ENCODE measurements at places on chromosomes 7 and 10.
A peak's percentile ranks its signal among the peaks of the same experiment; 100 is the strongest.

DNA sequence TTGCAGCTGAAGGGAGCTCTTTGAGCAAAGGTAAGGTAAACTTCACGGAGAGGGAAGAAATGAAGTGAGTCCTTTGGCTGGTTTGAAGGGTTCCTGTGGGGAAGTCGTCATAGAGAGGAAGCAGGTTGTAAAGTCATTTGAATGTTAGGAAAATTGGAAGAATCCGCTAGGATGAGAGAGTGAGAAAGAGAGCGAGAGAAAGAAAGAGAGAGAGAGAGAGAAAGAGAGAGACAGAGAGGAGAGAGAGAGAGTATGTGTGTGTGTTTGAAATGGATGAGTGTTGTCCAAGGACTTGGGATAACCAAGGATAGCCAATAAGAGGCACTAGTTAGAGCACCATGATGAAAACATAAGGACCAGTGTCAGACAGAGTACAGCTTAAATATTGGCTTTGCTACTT lies 43.1 kb downstream of the FEZF1 start:
- no peaks in the 10 kb centered on the region for H3K36me3 ChIP-seq
- DNase-seq = no peak
- H3K4me3 ChIP-seq = no peak overlapping the region
- no peak overlapping the region for H3K27ac ChIP-seq
- H3K27me3 ChIP-seq = no peaks in the 10 kb centered on the region

GRCh38 chr7:136976504-136977251 lies 108.2 kb downstream of the CHRM2 start:
- no peaks in the 10 kb centered on the region for H3K4me1 ChIP-seq
- H3K4me3 ChIP-seq = no peak overlapping the region
- H3K27me3 ChIP-seq = no peaks in the 10 kb centered on the region
- DNase-seq = no peak
- no peak overlapping the region for H3K27ac ChIP-seq
- H3K36me3 ChIP-seq = no peaks in the 10 kb centered on the region

DNA sequence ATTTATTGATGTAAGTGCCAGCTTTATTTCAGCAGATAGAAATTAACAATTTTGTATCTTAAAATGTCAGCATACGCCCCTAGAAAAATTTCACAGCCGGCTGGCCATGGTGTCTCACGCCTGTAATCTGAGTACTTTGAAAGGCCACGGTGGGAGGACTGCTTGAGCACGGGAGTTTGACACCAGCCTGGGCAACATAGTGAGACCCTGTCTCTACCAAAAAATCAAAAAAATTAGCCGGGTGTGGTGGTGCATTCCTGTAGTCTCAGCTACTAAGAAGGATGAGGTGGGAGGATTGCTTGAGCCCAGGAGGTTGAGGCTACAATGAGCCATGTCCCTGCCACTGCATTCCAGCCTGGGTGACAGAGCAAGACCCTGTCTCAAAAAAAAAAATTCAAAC lies 14.1 kb downstream of the GTF2I start:
- no peaks in the 10 kb centered on the region for H3K27me3 ChIP-seq
- no peaks in the 10 kb centered on the region for H3K36me3 ChIP-seq
- no peak overlapping the region for H3K27ac ChIP-seq
- no peaks in the 10 kb centered on the region for H3K4me1 ChIP-seq

- H3K27me3 ChIP-seq = no peaks in the 10 kb centered on the region
- H3K27ac ChIP-seq = no peak overlapping the region
- H3K4me1 ChIP-seq = no peaks in the 10 kb centered on the region
- H3K36me3 ChIP-seq = no peaks in the 10 kb centered on the region
- no peak for DNase-seq
- no peak overlapping the region for H3K4me3 ChIP-seq
These were observed 123.9 kb downstream of the ADAM12 start for GRCh38 chr10:126264102-126265018.

GRCh38 chr7:121329191-121330052 lies 622 bp downstream of the WNT16 start:
- H3K4me1 ChIP-seq = peaks cover 17% of the 10 kb centered on the region
- H3K4me3 ChIP-seq = peak overlapping the region; percentile 17
- H3K36me3 ChIP-seq = no peaks in the 10 kb centered on the region
- H3K27ac ChIP-seq = no peak overlapping the region
- peak; percentile 40 for DNase-seq

DNA sequence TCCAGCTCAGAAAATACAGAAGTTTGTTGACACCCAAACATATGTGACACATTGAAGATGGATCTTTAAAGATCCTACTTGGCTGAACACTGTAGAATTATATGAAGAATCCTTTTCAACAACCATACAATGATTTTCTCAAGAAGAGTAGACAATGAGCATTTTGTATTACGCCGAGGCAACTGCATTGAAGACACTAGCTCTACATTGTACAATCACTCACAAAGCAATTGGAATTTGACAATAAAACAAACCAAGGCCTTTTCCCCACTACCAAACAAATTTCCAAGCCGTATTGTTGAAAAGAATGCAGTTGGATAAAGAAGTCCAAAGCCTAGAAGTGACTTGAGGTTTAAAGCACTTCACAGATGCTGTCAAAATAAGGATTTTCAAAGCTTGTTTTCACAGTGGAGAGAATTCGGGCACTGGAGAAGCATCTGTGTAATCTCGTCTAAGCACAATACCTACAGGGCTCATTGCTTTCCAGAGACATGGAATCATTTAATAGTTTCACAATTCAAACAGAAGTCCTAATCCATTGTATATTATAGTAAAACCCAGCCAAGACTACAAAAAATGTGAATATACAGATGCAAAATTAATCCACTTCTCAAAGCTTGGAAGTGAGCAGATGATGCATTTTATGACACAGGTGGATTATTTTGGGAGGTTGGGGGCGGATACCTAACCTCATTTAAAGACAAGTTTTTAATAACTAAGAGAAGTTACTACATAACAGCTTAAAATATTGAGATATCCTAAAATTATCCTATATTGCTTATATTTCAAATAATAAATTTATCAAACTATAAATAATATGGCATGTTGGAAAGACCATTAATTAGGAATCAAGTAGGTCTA lies 78.6 kb downstream of the SORCS1 start:
- H3K27me3 ChIP-seq = no peaks in the 10 kb centered on the region
- DNase-seq = no peak
- no peaks in the 10 kb centered on the region for H3K4me1 ChIP-seq

DNA sequence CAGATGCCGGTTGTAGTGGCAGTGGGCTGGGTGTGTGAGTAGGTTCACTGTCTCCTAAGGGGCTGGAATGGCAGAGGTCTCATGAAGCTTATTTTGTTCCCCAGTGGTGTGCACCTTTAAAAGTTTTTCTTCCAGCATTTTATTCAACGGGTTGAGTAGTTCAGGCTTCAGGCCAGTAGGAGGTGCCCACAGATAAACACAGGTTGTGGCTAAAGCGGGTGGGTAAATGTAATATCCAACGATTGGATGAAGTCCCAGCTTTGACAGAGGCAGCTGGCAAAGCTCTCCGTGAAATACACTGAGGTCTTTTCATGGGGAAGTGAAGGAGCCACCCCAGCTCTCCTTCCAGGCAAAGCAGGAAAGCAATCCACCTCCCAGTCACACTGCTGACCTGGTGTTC lies 339.8 kb upstream of the LRRTM3 start:
- no peaks in the 10 kb centered on the region for H3K36me3 ChIP-seq
- no peak overlapping the region for H3K27ac ChIP-seq
- DNase-seq = peak; percentile 24
- H3K4me3 ChIP-seq = no peak overlapping the region
- no peaks in the 10 kb centered on the region for H3K4me1 ChIP-seq

DNA sequence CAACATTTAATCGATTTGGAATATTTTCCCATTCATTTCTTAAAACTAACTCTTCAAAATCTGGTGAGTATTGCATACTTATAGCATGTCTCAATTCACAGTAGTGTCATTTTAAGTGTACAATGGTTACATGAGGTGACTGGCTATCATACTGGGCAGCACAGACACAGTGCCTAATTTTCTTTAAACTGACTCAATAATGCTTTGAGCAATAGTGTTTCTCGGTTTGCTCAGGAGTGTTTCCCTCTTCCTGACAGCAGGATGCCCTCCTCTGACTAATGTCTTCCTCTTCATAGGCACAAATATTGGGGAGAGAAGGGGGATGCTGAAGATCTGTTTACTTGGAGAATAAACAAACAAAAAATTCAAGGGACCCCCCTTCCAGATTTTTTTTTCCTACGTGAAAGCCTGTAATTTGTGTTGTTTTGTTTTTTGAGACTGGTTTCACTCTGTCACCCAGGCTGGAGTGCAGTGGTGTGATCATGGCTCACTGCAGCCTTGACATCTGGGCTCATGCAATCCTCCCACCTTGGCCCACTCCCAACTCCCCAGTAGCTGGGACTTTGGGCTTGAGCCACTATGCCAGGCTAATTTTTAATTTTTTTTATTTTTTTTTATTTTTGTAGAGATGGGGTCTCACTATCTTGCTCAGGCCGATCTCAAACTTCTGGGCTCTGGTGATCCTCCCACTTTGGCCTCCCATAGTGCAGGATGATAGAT lies 2.2 kb downstream of the MRC1 start:
- no peaks in the 10 kb centered on the region for H3K27me3 ChIP-seq
- no peak for DNase-seq
- H3K4me3 ChIP-seq = peak overlapping the region; percentile 16
- H3K27ac ChIP-seq = no peak overlapping the region
- no peaks in the 10 kb centered on the region for H3K36me3 ChIP-seq

- peaks cover 57% of the 10 kb centered on the region for H3K4me1 ChIP-seq
- H3K36me3 ChIP-seq = no peaks in the 10 kb centered on the region
- DNase-seq = peak; percentile 41
- peak overlapping the region; percentile 99 for H3K27ac ChIP-seq
- H3K4me3 ChIP-seq = peak overlapping the region; percentile 84
These were observed 652 bp downstream of the PCGF5 start for GRCh38 chr10:91220954-91221675.

DNA sequence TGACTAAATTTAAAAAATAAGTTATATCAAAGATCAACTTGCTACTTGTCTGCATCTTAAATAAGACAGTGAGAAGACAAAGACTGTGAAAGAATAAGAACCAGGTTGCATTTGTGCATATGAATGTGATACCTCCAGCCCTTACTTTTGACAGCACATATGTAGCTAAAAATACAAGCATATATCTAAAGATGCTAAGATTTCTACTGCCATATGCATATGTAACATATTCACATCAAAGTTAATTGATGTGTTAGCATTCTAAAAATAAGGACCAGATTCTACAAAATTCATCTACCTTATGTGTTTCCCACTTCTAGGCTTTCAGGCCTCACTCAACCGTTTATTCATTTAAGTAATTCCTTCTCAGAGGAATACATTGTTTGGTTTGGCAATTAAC lies 1120.3 kb upstream of the LRRTM3 start:
- H3K27ac ChIP-seq = no peak overlapping the region
- H3K4me1 ChIP-seq = no peaks in the 10 kb centered on the region

- H3K4me3 ChIP-seq = no peak overlapping the region
- no peak overlapping the region for H3K27ac ChIP-seq
- H3K27me3 ChIP-seq = peaks cover 37% of the 10 kb centered on the region
- DNase-seq = no peak
- no peaks in the 10 kb centered on the region for H3K4me1 ChIP-seq
- H3K36me3 ChIP-seq = no peaks in the 10 kb centered on the region
These were observed 10.6 kb downstream of the GLI3 start for GRCh38 chr7:42226354-42226941.

- H3K27ac ChIP-seq = peak overlapping the region; percentile 48
- no peaks in the 10 kb centered on the region for H3K36me3 ChIP-seq
- no peaks in the 10 kb centered on the region for H3K27me3 ChIP-seq
- DNase-seq = no peak
These were observed 14.6 kb downstream of the STX1A start for GRCh38 chr7:73704640-73705550.

- H3K27me3 ChIP-seq = no peaks in the 10 kb centered on the region
- no peak overlapping the region for H3K27ac ChIP-seq
- H3K4me3 ChIP-seq = no peak overlapping the region
- no peaks in the 10 kb centered on the region for H3K36me3 ChIP-seq
- no peak for DNase-seq
- no peaks in the 10 kb centered on the region for H3K4me1 ChIP-seq
These were observed 49.3 kb downstream of the TPK1 start for GRCh38 chr7:144786522-144786921.

GRCh38 chr10:119023553-119023868 lies 6.0 kb upstream of the NANOS1 start:
- H3K27ac ChIP-seq = no peak overlapping the region
- no peak for DNase-seq

DNA sequence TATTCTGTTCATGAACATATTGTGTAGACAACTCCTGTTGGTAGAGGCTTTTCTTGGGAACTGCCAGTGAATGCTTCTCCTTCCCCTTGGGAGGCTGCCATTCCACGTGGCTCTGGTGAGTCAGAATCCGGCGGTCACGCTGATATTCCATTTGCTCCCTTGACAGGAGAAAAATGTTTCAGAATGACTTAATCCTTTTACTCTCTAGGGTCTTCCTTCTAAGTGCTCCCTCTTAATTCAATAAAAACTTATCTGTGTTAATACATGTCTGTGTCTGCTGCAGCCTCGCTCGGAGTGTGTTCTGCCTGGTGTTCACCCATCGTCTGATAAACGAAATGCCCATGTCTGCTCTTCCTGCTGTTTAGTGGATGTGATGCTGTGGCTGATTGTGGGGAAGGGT lies 278.6 kb downstream of the ARHGAP12 start:
- DNase-seq = peak; percentile 59
- no peak overlapping the region for H3K4me3 ChIP-seq
- peak overlapping the region; percentile 55 for H3K27ac ChIP-seq

GRCh38 chr10:93417266-93417665 lies 64.9 kb downstream of the MYOF start:
- H3K27ac ChIP-seq = no peak overlapping the region
- no peaks in the 10 kb centered on the region for H3K36me3 ChIP-seq
- H3K27me3 ChIP-seq = no peaks in the 10 kb centered on the region
- no peak overlapping the region for H3K4me3 ChIP-seq

DNA sequence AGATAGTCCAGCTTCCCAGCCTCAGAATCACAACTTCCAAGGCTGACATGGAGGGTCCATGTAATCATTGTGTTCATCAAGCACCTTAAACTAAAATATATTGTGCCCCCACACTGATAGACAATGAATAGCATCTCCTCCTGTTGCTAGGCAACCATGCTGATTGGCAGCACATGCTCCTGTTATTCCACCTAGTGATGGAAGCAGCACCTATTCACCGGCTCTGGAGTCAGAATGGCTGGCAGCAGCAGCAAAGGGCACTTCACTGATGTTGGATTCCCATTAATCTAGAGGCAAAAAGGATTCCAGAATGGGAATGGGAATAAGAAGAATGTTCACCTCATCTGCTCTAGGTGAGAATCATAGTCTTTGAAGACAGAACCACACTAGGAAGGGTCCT lies 55.0 kb downstream of the RELN start:
- no peaks in the 10 kb centered on the region for H3K36me3 ChIP-seq
- no peak overlapping the region for H3K4me3 ChIP-seq
- H3K4me1 ChIP-seq = no peaks in the 10 kb centered on the region
- H3K27me3 ChIP-seq = no peaks in the 10 kb centered on the region
- DNase-seq = no peak

GRCh38 chr10:47332371-47332770 lies 10.1 kb downstream of the GDF2 start:
- no peaks in the 10 kb centered on the region for H3K27me3 ChIP-seq
- H3K4me3 ChIP-seq = no peak overlapping the region
- H3K27ac ChIP-seq = no peak overlapping the region
